ENCODE measurements at places on chromosomes 2 and 18.

DNA sequence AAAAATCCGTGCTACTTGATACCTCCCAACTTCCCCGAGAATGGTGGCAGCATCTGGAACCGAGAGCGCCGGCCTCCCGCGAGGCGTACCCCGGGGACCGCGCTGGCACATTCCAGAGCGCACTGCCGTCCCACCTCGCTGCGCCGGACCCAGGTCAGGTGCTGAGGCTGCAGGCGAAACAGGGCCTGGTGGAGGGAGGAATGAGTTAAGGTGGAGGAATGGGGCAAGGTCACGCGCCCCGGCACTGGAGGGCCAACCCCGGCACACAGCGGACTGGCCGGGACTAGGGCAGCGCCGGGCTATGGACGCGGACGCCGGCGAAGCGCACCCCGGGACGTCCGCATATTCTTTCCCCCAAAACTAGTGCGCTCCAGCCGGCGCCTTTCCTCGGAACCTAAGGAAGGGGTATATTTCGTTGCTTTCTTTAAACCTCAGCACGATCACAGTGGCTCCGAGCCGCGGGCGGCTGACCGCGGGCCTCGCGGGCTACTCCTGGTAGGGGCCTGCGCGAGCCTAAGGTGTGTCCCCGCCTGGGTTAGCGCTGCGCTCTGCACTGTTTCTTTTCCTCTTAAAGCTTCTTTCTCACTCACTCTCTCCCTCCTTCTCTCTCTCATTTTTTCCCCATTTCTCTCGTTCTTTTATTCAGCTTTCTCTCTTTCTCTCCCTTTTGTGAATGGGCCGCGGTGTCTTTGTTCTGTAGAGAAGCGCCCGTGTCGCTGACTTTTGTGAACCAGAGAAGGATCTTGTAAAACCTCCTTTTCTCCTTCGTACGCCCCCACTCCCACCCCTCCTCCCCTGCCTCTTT, 2.1 kb upstream of the OTX1 start:
- no peak for DNase-seq

DNA sequence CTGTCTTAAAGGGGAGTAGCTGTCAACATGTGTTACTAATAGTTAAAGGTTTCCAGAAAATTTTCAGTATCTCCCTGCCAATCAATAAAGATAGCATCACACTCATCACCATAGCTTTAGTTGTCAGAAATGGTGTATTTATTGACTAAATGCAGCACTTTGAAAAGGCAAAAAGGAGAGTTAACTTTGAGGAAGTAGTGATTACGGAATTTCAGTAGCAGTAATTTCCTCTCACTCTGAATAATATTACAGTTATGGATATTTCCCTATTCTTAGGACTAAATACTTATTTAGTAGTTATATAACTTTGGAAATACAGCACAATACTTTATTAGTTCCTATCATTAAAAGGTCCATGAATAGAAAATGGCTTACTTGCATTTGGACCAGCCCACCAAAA, 250.5 kb downstream of the CAMKMT start:
- DNase-seq: no peak

DNA sequence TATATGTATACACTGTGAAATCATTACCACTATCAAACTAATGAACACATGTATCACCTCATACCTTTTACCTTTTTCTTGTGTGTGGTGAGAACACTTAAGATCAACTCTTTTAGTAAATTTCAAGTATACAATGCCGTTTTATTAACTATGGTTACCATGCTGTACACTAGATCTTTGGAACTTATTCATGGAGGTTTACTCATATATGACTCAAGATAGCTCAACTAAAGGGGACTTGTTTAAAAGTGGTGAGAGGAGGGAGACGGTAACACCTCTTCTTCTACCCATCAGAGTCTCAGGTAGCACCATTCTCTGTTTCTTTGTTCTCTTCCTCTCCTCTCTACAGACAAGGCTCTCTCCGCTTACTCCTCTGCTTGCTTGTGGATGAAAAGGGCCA, 36.1 kb upstream of the TMEM178A start:
- no peak for DNase-seq

GRCh38 chr2:160491911-160492371, 1.7 kb downstream of the RBMS1 start:
- peak; percentile 73 for DNase-seq

DNA sequence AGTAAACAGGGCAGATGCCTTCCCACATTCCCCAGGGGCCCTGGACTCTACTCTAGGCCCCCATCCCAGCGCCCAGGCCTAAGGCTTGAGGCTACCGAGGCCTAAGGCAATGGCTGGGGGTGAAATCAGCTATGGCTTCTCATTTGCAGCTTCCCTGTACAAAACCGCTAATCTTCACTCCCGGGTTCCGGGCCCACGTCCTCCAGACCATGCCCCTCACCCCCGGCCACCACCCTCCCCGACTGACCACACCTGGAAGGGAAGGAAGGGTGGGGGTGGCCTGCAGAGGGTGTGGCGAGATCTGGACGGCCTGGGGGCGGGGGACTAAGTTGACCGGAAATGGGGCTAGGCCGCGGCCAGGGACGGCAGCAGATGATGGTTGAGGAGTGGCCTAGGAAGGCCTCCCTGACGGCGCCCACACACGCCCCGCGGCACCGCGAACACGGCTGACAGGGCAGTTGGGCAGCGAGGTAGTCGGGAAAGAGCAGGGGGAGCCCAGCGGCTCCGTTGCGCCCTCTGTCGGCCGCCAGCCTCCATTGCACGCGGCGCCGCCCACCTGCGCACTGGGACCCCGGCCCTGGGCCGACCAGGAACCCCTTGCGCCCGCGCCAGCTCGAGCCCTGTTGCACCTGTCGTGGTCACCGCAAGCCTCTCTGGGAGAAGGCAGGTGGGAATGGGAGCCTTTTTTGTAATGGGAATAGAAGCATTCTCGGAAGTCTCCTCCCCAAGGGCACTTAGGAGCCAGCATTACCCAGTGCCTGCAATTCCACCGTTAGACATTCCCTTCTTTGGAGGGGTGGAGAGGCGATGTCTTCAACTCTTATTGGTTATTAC, 117.1 kb upstream of the STPG4 start:
- DNase-seq: peak; percentile 73

DNA sequence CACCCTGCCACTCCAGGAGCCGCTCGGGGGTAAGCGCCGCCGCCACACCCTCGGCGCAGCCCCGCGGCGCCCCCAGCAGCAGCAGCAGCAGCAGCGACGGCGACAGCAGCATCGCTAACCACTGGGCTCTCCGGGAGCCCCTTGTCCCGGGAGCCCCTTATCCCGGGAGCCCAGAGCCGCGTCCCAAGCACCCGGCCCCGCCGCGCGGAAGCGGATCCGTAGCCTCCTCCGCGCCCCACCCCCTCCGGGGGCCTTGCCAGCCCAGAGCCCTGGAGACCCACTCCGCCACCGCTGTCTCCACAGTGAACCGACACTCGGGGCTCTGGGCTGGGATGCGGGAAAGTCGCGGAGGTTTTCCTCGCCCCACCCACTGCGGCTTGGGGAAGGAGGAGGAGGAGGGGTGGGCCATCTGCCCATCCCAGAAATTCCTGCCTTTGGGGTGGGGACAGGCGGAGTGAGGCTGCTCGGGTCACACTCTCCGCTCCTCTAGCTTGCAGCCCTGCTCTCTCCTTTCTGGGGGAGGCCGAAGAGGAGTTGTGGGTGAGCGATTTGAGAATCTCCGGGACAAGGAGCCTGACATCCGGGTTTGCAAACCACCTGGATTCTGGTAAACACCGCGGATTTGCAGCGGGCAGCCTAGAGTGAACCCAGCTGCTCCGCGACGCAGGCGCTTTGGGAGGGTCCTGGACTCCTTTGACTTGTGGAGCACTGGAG, at the start of gene PLA2R1:
TSS of gene PLA2R1 (minus strand) at position 324 of the 714 bp plus-strand sequence. CDS start at position 112, 212 bp downstream.
- DNase-seq: peak; percentile 39

DNA sequence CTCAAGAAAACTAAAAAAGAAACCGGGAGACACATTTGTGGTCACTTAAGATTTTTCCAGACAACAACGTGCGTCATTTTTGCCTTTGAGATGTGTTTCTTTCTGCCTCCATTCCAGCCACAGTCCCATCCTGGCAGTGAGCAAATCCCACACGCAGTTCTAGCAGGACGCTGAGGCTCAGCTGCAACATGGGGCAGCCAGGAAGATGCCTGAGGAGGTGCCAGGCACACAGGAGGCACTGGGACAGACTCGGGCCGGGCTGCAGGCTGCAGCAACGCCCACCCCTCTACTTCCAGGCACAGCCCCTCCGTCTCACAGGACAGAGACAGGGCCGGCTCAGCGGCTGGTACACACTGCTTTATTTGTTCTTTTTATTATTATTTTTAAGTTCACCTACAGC, 13.1 kb downstream of the KLF11 start:
- DNase-seq: no peak

- no peak for DNase-seq
These were observed 68.8 kb downstream of the GLI2 start for GRCh38 chr2:120804459-120804858.

DNA sequence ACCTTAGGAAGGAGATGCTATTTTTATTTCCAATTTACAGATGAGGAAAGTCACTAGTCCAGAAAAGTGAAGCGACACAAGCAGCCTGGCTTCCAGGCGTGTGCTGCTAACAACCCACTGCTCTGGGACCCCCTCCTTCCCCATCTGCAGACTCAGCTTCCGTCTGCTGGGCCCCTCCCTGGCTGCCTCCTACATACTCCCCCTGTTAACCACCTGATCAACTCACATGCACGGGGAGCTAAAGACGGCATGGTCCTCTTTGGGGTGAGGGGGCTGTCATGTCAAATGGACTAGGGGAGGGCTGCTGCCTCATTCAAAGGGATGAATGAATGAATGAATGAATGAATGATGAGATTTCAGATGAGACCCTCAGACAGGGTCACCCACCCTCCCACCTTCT, 184.2 kb downstream of the CTIF start:
- no peak for DNase-seq

DNA sequence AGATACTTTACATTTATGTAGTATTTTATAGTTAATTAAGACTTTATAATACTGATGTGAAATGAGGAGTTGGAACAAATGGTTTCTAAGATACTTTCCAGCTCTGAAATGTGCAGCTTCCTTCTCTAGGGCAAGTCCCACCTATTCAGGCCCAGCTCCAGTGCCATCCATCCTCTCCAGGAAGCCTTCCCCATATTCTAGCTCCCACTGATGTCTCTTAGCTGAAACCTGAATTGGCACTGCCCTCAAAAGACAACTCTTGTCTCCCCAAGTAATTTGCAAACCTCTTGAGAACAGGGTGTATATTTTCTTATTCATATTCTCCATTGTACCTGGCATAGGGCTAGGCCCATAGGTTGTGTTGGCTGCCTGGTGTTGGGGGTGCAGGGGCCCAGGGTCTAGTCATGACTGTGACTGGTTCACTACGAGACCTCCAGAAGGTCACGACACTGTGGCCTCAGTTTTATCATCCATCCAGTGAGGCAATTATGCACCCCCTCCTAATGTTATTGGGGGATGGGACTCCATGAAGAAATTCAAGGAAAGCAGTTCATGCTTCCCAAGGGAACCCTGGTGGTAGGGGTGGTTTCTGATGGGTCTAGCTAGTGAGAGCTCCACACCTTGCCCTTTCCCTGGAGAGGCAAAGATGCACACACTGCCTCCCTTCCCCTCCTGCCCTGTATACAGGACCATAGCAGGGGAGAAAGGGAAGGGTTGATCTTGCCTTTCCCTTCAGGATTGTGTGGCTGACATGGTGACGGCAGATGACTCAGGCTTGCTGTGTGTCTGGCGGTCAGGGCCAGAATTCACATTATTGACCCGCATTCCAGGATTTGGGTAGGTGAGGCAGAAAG, 2.8 kb downstream of the WDR54 start:
- DNase-seq: peak; percentile 47

GRCh38 chr18:21934766-21935015, 194.1 kb downstream of the MIB1 start:
- DNase-seq: no peak

GRCh38 chr2:39228413-39229209, 15.2 kb downstream of the CDKL4 start:
- DNase-seq: no peak

- no peak for DNase-seq
These were observed 27.1 kb downstream of the HS1BP3 start for GRCh38 chr2:20623741-20624155.

- DNase-seq: no peak
These were observed 368.9 kb upstream of the TNP1 start for GRCh38 chr2:217228732-217229131.

DNA sequence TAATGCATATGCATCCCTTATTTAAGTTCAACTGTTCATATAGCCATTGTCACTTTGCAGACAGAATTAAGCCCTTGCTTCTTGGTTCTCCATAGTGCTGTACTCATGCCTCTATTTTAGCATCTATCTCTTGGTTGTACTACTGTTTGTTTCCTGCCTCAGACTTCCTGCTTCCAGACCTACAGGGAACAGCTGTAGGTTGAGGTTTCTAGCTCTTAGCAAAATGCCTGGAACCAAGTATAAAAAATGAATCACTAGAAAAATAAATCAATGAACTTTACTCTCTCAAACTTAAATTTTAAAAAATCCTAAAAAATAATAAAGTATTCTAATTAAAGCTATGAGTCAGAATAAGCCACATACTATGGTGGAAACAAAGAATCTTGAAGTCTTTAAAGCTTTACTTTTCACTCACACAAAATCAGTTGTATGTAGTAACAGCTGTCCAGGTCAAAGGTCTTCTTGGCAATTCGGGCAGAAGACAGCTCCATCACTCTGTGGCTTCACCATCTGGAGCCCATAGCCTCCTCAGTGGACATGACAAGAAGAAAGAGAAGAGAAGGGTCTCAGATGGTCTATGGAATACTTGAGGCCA, 1228.1 kb upstream of the GYPC start:
- DNase-seq: peak; percentile 92

GRCh38 chr2:205806143-205806905, 124.0 kb downstream of the NRP2 start:
- no peak for DNase-seq

DNA sequence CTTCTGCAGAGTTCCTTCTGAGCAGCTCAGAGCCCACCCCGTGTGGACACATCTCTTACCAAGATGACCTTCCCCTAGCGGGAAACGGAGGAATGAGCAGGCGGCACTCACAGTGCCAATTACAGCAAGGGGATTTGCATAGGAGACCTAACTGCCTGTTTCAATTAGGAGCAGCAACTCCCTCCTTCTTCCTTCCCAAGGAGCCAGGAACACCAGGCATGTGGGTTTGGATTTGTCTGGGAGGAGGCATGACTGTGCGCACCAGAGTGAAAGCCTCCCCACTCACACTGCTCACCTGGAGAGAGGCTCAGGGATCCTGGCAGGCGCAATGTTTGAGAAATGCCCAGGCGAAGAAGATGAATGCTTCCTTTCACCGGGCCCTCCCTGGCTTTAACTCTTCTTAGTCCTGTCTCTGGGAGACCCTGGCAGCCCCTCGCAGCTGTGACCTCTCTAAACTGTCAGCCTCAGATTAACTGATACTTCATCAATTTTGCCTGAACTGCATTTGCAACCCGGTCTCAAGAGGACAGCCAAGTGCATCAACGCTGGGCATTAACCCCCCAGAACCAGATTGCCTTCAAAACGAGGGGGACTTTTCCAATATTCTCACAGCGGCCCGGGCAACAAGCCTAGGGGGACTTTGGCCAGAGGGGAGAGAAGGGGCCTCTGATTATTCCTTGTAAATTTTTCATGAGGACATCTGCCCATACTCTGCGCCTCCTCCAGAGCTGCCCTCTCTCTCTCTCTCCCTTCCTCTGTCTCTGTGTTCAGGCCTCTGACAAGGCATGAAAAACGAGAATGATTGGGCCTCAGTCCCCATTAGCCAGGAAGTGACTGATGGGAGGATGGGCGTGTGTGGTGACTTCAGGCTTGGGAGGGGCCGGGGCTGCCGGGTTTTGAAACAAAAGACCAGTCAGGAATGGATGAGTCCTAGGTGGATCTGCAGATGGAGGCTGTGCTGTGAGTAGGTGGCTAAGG, 93.8 kb downstream of the CMPK2 start:
- no peak for DNase-seq

Measured in LHCN-M2 (cell line).